ENCODE measurements at places on chromosomes 5 and 9.

- no peak for DNase-seq
Measured at GRCh38 chr9:13993632-13994185, 320.2 kb downstream of the NFIB start.

GRCh38 chr9:136119061-136119882 lies 597 bp upstream of the TMEM250 start:
- DNase-seq = no peak

- no peak for DNase-seq
Measured at GRCh38 chr5:72140711-72141110, 33.4 kb downstream of the MAP1B start.

DNA sequence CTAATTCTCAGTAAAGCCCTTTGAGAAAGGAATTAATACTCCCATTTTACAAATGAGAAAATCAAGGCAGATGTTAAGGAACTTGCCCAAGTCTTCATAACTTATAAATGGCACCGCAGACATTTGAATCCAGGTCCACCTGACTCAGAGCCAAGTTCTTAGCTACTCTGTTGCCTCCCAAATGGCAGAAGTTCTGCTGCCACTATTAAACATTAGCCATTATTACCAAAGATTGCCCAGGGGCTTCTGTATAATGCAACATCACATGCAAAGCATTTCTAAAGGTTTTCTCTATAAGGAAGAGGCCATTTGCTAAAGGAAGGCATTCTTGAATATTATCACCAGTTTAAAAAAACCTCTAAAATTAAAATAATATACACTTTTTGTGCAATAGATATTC lies 28.3 kb downstream of the TPD52L3 start:
- no peak for DNase-seq

DNA sequence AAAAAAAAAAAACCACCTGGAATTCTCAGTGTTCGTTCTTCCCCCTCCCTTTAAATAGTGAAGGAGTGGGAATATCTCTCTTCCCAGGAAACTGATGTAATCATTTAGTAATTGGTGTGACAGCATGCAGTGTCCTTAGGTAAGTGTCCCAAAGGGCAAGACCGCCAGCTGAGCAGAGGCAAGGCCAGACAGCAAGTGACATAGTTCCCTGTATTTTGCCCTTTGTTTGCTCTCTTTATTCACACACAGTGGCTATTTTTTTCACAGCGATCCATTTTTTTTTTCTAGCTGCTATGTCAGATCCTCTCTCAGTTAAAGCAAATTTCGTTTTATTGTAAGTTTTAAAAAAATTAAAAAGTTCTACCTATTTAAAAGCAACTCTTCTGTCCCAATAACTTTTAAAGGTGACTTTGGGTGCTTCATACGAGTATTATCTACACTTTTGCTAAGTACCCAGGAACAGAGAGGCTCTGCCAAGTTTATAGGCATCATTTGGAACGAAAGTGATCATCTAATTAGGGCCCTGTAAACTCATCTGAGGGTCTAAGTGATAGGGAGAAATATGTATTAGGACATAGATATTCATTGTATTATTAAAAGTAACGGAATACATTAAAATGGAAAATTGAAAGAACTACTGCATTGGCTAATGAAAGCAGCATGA lies 98.2 kb upstream of the ALDH1A1 start:
- DNase-seq = no peak

- no peak for DNase-seq
Measured at GRCh38 chr9:99192786-99193465, 28.8 kb downstream of the ALG2 start.

DNA sequence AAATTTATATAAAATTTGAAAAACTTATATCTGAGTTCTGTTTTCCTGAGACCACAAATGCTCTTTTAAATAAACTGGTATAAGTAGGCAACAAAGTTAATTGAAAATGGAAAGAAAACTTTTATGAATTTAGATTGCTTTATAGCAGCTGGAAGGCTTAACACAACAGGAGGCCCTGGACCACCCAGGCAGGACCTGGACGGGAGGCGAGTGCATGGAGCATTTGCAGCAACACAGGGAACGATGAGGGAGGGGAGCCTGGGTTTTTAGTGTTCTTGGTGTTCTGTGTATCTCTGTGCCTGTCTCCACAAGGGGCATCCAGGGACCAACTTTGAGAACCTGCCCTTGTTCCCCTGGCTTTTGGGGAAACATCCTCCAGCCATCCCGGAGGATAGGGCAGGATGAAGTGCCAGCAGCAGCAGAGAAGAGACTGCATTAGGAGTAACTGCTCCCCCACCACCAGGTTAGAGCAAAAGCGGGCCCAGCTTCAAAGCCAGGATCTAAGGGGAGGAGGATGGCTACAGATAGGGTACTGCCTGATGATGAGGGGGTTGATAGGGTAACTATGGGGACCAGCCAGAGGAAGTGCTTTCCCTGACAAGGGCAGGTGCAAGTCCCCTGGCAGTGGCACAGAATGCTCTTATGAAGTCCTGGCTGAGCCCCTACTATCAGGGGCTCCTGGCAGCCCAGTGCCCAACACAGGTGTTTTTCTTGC lies 6.7 kb upstream of the SPATA31E1 start:
- DNase-seq = no peak

- DNase-seq = no peak
Measured at GRCh38 chr5:163345216-163345615, 92.2 kb upstream of the CCNG1 start.

DNA sequence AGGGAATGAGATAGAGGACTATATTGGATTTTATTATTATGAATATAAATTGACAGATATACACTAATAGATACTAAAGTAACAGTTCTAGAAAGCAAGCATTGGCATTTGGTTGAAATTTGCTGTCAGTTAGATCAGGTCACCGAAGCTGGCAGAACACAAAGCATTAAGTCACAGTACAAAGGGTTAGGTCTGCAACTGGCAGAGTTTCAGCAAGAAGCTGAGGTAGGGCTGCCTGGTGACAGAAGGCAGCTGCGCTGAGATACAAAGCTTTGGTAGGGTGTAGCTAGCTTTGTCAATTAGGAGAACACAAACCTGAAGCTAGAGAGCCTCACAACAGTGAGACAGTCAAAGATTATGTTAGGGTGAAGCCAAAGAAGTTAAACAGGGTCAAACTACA lies 6.3 kb upstream of the CSNK1G3 start:
- DNase-seq = no peak

DNA sequence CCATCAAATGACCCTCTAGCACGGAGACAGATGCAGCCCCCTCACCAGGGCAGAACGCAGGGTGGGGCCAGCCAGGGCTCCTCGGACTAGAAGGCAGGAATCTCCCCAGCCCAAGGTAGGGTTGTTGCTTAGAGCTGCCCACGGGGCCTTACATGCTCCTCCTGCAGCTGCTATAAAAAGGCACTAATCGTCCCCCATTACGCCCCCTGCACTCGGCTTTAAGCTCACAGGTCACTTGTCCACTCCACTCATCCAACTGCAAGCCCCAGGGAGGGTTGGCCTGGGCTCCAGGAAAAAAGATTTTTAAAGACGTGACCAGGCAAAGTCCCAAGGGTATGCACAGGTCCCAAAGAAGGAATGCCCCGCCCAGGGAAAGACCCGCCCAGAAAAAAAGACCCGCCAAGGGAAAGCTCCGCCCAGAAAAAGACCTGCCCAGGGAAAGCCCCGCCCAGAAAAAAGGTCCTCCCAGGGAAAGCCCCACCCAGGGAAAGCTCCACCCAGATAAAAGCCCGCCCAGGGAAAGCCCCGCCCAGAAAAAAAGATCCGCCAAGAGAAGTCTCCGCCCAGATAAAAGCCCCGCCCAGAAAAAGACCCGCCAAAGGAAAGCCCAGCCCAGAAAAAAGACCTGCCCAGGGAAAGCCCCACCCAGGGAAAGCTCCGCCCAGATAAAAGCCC lies 11.1 kb downstream of the GRIN1 start:
- no peak for DNase-seq

DNA sequence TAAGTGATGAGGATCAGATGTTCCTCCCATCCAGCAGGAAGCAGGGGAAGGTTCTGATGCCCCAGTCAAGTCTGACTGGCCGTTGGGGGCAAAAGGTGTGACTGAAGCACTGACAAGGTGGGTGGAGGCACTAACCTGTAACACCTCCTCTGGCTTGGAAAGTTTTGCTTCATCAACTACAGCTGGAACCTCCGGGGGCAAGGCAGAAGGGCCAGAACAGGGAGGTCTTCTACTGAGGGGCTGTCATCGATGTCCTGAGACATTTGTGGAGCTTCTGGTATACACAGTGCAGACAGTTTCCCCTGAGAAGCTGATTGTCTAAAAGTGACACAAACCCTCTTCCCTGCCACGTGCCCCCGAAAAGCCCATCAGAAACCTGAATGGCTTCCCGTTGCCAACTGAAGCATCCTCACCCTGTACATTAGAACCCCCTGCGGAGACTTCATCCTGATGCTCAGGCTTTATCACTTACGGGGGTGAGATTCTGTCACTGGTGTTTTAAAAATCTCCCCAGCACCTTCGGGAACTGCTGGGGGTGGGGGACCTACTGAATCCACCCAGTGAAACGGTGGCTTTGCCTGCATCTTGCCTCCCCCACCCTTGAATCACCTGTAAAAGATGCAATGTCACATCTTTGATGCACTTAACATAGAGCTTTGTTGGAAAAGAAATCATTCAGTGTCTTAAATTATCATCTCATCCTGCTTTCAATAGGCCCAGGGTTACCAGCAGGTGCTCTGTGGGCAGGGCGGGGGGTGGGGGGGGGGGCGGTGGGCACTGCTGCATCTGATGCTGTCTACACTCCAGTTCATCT lies 24.6 kb downstream of the TRAF1 start:
- DNase-seq = no peak

DNA sequence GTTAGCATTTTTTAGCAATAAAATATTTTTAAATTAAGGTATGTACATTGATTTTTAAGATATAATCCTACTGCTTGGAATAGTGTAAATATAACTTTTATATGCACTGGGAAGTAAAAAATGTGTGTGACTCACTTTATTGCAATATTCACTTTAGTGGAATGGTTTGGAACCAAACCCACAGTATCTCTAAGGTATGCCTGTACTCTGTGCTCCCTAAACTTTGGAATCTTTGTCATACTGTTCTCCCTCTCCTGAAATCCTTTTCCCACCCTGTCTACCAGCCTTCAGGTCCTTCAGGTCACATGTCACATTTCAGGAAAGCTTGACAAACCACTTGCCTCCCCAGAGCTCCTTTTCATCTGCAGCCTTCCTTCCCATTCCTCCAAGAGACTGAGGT lies 308.7 kb downstream of the SPOCK1 start:
- no peak for DNase-seq

GRCh38 chr5:176955895-176956294 lies 50.7 kb downstream of the UIMC1 start:
- no peak for DNase-seq
